ENCODE measurements at places on chromosomes 5 and 9.

DNA sequence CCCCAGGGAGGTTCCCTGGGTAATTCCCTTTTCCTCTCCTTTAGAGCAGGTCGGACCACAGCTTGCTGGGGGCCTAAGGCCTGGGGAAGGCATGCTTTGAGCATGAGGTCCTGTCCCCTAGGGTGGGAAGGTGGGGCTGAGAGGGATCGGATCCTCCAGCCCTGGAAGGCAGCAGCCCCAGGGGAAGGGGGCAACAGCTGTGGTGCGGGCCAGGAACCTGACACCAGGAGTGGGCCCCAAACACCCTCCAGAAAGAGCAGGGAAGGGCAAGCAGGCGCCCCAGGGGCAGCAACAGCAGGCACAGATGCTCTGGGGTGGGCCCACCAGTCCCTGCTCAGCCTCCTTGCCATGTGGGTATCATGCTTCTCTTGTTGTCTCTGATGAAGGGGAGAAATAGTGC is 3.2 kb upstream of the CORO2A start:
- peak; percentile 94 for DNase-seq

DNA sequence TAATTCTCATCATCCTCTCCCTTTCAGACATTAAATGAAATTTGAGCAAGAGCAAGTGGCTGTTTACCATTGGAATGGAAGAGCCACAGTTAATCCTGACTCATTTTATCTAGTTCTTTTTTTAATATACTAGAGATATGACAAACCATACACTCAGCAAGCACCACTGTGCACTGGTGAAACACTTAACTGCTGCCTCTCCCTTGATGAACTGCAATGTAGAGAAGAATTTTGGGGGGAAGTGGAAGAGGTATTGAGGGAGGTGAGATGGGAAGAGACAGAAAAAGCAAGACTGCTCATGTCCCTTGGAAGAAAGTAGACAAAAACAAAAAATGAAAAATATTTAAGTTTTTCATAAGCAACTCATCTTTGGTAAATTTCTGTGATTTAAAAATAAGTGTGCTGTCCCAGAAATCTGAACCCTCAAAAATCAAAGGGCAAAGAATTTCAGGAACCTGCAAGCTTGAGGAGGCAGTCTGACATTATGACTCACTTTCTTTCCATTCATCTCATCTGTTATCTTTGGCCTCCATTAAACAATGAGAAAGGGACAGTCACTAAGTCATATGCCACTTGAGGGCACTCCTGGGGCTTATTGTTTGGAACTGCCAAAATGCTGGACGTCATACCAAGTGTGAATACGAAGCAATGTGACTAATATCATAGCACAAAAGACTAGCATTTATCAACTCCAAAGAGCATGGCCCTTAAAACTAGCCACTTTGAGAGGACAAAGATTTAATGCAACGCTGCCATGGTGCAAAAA is 566.8 kb upstream of the DMAC1 start:
- peak; percentile 43 for DNase-seq

DNA sequence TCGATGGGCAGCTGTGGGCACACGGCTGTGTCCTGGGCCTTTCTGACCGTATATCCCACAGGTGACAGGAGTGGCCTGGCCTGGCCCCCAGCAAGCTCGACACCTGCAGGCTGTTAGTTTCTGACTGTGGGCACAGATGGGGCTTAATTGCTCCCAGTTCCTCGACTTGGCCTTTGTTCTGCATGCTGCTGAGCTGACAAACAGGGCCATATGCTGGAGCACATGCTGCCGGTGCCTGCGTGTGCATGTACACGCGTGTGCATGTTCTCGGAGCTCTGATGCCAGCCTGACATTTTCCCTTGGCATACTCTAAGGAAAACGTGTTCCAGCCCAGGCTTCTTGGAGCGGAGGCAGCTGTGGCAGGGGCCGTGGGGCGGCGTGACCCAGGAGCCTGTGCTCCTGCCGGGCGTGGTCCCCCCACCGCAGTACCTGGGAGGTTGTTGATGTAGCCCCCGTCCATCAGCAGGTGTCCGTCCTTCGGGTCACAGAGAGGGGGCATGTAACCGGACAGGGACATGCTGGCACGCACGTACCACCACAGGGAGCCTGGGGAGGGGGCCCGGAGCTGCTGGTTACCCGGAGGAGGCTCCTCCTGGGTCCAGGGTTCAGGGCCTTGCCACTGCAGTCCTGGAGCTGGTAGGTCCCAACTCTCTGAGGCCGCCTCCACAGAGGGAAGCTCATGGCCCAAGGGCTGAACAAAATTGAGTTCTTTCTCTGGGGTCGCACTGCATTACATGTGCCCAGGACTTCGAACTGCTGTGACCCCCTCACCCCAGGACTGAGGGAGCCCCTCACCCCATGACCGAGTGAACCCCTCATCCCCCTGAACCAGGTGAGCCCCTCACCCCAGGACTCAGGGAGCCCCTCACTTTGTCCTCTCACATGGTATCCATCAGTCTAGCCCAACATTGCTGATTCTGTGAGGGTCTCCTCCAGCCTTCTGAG is 4.1 kb upstream of the NSMF start:
- peak; percentile 63 for DNase-seq

DNA sequence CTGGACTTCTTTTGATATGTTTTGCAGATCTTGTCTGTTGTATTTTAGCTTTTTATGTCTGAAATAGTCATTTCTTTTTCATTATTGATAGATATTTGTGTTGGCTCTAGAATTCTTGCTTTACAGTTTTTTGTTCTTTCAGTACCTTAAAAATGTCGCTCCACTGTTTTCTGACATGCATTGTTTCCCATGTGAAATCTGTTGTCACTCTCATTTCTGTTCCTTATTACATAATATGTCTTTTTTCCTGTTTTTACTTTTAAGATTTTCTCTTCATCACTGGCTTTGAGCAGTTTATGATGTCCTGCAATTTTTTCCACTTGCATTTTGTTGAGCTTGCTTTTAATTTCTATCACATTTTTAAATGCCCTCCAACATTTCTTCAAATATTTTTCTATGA is 270.4 kb upstream of the TARS1 start:
- DNase-seq, result no peak

GRCh38 chr9:17330097-17330496 is 195.3 kb downstream of the CNTLN start:
- no peak for DNase-seq

GRCh38 chr5:65768723-65769346 is 46.8 kb downstream of the NLN start:
- DNase-seq, result no peak

DNA sequence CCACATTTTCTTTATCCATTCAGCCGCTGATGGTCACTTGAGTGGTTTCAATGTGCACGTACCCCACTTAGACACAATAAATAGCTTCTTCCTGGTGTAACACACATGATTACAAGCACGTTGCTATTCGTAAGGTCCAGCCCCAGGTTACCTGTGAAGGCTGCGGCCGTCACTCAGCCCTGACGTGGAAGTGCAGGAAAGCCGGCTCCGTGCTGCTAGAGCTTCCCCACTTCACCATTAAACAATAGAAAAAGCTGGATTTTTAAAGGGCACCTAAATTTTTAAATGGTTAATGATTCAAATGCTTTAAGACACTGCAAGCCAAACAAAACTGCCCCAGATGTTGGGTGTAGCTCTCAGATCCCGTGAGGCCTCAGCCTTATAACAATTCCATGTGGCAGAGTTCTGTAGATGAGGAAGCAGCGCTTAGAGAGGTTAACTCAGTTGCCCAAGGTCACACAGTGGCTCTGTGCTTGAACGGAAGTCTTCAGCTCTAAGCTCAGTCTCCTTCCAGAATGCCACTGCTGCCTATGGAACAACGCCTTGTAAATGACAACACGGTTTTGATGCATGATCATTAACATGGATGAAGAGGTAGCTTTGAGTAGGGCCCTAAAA is 125.7 kb downstream of the COL23A1 start:
- DNase-seq, result no peak

GRCh38 chr5:44660251-44660650 is 148.5 kb upstream of the MRPS30 start:
- DNase-seq, result no peak

DNA sequence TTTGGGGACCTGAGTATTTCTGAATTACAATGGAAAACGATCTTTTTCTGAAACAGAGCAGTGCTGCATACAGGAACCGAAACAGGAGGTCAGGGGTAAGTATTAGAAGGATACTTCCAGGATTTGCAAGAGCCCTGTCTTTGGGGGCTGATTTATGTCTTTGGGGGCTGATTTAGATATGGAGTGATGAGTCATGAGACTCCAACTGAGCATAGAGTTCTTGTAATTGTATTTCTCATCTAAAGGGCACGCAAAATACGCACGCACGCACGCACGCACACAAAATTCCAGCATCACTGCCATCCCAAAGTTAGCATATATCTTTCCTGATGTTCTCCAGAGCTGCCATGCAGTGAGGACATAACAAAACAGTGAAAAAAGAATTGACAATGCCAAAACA is 414.8 kb upstream of the CCNH start:
- no peak for DNase-seq

GRCh38 chr5:179624841-179625271 is 1.4 kb upstream of the HNRNPH1 start:
- DNase-seq, result peak; percentile 18

GRCh38 chr5:112604732-112605630 is 132.7 kb upstream of the APC start:
- DNase-seq, result no peak

GRCh38 chr9:76652894-76653293 is 111.3 kb upstream of the PCA3 start:
- DNase-seq, result no peak

- no peak for DNase-seq
Observed at GRCh38 chr9:104961238-104961637, 33.3 kb upstream of the ABCA1 start.

GRCh38 chr9:125431741-125432271 is 170.2 kb downstream of the GAPVD1 start:
- peak; percentile 17 for DNase-seq

DNA sequence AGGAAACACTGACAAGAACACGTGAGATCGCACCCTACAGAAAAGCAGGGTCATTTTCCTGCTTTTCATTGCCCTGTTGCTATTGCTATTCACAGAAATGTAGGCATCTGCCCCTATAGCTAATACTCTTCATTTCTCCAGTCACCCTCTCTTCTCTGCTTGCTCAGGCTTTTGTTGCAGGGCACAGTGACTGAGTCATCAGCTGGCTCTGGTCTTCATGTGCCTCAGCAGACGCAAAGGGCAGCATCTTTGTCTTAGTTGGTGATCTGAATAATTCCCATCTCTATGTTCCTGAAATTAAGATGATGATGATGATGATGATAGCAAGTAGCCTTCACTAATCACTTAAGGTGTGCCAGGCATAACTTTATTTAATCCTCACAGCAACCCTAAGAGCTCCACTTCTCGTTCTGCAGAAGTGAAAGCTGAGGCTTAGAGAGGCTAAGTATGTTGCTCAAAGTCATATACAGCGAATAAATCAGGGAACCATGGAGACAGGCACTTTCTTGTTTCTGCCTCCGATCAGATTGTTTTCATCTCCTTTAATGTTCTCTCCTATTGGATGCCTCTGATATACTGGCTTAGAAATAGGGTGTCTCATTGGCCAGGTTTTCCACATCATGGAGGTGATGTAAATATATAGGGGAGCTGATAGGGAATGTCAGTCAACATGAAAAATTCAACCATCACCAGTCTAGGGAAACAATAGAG is 133.0 kb upstream of the STK32A start:
- no peak for DNase-seq

DNA sequence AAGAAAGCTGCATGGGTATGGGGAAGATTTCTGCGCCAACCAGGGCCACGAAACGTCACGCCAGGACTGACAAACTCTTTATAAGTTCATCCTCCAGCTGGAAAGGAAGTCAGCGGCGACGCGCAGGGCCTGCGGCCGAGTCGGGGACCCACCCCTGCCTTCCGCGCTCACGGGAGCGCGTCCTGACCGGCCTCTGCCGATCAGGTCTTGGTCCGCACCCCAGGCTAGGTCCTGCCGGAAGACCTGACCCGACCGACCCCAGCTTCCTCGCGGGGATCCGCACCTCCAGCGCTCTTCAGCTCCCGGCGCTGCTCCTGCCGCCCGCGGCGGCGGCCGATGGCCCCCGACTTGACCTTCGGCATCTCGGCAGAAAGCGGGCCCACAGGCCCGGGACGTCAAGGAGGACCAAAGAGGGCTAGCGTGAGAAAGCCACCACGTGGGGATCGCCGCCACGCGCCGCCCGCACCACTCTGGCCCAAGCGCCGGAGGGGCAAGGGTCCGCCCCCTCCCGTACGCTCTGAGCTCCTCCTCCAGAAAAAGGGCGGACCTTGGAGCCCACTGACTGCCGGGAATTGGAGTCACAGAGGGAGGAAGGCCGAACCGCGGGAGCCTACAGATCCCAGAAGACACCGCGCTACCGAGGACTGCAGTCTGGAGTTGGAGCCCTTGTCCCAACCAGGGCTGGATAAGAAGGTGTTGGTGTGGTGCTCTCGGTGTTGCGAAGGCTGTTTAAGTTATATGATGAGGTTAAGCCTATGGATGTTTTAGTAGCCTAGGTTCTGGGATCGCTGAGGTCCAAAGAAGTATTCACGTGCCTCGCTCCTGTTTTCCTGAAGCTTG is at the start of gene DIMT1:
Gene DIMT1, minus strand, starts transcription at position 495 of the 840 bp plus-strand sequence. Its CDS starts 133 bp downstream, at position 362.
- DNase-seq, result peak; percentile 96
